GM04504 (cell line): ENCODE measurements at places on chromosomes 12 and 14.

- peak; percentile 71 for DNase-seq
Observed at GRCh38 chr12:58915634-58916033, 4.7 kb downstream of the LRIG3 start.

- no peak for DNase-seq
Observed at GRCh38 chr14:95484296-95484695, 32.2 kb downstream of the SYNE3 start.

DNA sequence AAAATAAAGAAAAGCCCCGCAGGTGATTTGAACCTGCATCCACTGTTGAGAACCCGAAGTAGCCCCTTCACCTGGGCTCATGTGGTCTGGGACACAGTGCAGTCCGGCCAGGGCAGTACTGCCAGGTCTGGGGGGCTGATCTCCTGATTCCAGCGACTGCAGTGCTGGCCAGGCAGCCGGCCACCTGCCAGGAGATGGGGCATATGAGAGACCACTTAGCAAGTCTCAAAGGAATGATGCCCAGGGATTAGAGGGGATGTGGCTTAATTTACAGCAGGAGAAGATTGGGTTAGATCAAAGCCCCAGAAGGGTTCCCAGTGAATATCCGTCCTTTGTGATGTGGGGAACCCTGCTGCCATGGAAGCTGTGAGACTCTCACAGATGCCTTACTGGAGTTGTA lies 113.3 kb downstream of the PRMT8 start:
- no peak for DNase-seq

DNA sequence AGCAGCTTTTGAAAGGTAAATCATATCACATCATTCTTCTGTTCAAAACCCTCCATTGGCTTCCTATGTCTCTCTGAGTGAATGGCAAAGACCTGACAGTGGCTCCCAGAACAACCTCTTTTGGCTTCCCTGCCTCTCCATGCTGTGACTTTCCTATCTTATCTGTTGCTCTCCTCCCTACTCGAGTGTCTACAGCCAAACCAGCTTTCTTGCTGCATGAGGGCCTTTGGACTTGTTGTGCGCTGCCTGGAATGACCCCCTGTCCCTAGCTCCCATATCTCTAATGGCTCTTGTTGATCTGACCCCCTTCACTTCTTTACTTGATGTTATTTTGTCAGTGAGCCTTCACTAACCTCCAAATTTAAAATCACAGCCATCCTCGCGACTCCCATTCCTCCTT lies 2.5 kb downstream of the SYNE2 start:
- DNase-seq = no peak

DNA sequence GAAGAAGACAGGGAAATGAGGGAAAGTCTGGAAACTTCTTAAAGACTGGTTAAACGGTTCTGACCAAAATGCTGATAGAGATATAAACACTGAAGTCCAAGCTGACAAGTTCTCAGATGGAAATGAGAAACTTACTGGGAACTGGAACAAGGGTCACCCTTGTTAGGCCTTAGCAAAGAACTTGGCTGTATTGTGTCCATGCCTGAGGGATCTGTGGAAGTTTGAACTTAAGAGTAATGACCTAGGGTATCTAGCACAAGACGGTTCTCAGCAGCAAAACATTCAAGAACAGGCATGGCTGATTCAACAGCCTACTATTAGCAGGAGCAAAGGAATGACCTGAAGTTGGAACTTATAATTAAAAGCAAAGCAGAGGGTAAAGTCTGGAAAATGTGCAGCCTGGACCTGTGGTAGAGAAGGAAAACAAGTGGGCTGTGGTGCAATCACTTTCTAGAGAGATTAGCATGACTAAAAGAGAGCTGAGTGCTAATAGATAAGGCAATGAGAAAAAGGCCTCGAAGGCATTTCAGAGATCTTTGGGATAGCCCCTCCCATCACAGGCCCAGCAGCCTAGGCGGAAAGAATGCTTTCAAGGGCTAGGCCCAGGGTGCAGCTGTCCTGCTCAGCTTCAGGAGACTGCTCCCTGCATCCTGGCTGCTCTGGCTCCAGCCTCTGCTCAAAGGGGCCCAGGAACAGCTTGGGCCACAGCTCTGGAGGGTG lies 60.3 kb downstream of the ATP2B1 start:
- no peak for DNase-seq

GRCh38 chr12:12560587-12561370 lies 1.9 kb downstream of the DUSP16 start:
- peak; percentile 34 for DNase-seq

GRCh38 chr12:42421844-42422779 lies 96.1 kb downstream of the PPHLN1 start:
- DNase-seq = no peak
